ENCODE measurements at places on chromosomes 2 and 18.

- no peak for DNase-seq
Observed at GRCh38 chr2:101132202-101132601, 19.0 kb downstream of the TBC1D8 start.

- no peak for DNase-seq
Observed at GRCh38 chr2:221115944-221116343, 456.2 kb downstream of the EPHA4 start.

DNA sequence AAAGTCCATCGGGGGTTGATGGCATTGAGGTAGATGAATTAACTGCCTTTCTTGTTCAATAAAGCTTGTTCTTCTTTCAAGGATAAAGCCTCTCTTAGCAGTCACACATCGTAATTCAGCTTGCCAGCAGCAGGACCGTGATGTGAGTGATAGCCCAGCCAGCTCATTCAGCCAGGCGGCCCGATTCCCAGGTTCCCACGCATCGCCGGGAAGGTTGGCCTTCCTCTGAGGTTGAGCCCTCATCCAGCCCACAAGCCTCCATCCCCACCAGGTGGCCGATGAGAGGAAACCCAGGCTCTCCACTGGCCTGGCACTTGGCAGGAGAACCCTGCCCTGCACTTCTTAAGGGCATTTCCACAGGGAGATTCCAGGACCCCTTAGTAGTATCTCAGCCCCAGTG is 4.7 kb downstream of the AGAP1 start:
- no peak for DNase-seq

GRCh38 chr2:239223310-239224198 is 177.3 kb downstream of the HDAC4 start:
- DNase-seq, result no peak

- no peak for DNase-seq
Observed at GRCh38 chr2:28068088-28068487, 177.6 kb downstream of the BABAM2 start.

GRCh38 chr2:55843096-55843993 is 80.2 kb downstream of the EFEMP1 start:
- DNase-seq, result no peak

DNA sequence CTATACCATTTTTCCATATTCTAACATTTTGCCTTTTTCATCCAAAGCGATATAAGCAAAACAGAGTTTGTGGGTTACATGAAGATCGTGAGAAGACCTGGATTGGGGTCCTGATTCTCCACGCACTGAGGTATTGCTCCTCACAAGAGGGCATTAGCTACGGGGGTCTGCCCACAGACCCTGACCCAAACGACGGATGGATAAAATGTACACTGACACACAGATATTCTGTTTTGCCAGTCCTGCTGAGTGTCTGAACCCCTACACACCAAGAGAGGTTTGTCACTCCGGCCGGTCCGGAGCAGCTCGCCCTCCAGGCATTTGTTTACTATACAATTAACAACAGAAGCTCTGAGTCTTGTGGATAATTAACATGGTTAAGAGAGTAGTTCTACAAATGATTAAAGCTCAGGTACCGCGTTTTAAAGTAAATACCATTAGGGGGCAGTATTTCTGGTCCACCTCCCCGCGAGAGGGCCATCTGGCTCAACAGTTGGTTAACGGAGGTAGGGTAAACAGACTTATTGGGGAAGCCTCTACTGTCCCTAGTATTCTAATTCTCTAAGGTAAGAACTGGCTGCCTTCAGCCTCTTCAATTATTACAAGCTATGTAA is 28.4 kb downstream of the SCYGR8 start:
- no peak for DNase-seq

GRCh38 chr2:208033701-208034502 is 8.6 kb upstream of the PLEKHM3 start:
- no peak for DNase-seq
